Stimulated activated CD4-positive, alpha-beta T cell treated with anti-CD3 and anti-CD28 coated beads, TNF-alpha, amount 100 ng/mL, for 4 hours (primary cell): ENCODE measurements at places on chromosomes 16 and 17.

GRCh38 chr17:81026266-81027036 lies 8.5 kb upstream of the BAIAP2 start:
- DNase-seq, result no peak

DNA sequence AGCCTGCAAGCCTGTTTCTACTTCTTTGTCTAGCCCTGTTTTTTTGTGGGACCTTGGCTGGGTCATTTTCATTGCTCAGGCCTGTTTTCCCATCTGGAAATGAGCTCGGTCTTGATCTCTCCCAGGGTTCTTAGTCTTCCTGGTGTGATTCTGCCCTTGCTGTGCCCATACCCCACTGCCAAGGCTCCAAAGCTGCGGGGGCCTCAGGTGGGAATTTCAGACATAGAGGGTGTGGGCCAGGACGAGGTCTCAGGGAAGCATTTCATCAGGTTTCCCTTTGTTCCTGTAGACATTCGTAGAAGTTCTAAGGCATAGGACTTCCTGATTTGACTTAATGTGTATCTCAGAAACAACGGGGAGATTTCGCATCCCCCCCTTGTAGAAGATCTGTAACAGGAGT lies 5.8 kb downstream of the MPRIP start:
- no peak for DNase-seq

DNA sequence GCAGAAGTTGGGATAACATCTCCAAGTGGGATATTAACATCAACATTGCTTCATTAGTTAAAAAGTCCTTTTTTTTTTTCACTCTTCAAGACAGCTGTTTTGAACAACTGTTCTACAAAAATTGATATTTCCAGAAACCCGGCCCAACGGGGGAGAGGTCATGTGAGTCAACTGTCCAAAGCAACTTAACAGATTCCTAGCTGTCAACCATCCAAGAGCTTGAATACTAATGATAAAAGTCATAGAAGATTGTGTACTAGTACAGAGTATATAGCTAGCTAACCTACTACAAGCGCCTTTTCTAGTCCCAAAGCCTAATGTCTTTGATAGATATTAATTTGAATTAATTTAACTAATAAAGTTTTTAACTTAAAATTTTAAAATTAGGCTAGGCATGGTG lies 172.0 kb downstream of the CYB561 start:
- no peak for DNase-seq

GRCh38 chr16:9534759-9535158 lies 443.3 kb downstream of the HAPSTR1 start:
- no peak for DNase-seq

DNA sequence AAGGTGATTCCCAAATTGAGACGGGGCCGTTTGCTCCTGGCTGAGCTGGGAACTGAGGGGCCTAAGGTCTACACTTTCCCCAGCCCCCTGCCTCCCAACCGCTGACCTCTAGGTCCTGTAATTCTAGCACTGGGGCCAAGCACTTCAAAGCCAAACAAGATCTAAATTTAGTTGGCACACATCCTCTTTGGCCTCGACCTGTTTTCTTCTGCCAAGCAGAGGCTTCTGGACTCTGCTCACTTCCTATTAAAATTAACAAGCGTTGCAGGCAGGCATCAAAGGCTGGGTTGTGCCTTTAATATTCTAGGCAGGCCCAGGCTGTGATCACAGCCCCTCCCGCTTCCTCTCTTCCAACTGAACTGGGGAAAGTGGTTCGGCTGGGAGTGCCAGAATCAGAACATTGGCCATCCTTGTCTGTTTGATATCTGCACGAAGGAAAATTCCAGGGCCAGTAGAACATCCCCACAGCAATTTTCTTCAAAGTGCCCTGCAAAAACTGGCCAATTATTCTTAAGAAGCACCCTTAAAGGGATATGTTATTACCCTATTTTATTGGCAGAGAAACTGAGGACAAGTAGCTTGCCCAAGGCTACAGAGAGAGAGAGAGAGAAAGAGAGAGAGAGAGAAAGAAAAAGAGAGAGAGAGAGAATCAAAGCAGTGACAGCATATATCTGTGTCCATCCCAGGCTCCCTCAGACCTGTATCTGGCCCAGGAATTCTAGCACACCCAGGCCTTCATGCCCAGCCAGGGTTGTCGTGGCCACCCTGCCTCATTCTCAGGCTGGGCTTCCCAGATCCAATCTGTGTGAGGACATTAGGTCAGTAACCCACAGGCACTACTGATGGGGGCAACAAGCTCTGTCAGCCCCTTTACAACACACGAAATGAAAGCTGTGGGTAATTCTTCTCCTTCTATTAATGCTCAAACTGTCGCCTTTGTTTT lies 12.8 kb upstream of the MT4 start:
- no peak for DNase-seq

DNA sequence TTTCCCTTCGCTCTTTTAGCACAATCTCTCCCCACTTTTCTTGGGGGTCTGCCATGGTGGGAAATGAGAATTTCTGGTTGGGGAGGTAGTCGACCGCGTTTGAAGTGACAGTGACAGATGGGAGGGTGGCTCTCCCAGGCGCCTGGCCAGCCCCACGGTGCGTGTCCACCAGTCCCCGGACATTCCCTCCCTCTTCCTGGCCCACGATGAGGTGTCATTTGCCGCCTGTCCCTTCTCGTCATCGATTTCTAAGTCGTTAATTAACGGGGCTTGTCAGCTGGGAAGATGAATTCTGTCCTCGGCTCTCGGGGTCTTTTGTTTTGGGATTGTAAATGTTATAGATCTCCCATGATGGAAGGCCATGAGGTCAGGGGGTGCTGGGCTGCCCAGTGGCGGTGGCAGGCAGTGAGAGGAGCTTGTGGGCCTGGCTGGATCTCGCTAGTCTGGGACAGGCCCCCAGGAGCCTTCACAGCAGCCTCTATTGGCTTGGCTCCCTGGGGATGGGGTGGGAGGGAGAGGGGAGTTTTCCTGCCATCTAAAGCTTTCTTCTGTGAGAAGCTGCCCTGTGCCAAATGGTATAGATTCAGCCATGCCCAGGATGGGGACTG lies 164.2 kb downstream of the MRM1 start:
- no peak for DNase-seq

GRCh38 chr16:85306071-85306792 lies 194.0 kb upstream of the CIBAR2 start:
- DNase-seq, result peak; percentile 64

DNA sequence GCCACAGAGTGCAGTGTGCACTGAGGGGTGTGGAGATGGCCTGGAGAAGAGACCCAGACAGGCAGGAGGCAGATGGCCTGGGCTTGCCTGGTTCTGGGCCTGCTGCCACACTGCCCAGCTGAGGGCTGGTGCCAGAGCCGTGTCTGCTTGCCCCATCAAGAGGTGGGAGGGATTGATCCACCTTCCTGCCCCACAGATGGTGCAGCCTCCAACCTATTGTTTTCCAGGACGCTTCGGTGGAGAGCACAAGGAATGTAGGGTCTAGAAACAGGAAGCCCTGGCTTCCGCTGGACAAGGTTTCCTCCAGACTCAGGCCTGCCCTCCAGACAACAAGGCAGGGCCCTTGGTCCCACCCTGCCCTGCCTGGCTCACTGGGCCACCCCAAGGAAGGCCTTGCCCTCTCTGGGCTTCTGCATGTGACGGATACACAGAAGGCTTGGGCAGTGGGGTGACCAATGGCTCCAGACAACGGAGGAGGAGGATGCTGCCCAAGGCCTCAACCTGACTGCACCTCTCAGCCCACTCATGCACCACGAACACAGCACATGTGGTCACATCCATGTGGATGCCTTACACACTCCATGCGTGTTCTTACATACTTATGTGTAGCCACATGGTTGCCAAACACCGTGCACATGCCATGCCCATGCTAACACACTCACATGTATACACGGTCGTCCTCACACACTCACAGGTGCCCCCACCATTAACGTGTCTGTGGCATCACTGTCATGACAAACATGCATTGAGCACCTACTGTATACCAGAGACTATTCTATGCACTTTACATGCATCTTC lies 6.5 kb upstream of the CDH5 start:
- DNase-seq, result no peak

- no peak for DNase-seq
These were observed 56.9 kb downstream of the TIMM22 start for GRCh38 chr17:1053661-1054360.

DNA sequence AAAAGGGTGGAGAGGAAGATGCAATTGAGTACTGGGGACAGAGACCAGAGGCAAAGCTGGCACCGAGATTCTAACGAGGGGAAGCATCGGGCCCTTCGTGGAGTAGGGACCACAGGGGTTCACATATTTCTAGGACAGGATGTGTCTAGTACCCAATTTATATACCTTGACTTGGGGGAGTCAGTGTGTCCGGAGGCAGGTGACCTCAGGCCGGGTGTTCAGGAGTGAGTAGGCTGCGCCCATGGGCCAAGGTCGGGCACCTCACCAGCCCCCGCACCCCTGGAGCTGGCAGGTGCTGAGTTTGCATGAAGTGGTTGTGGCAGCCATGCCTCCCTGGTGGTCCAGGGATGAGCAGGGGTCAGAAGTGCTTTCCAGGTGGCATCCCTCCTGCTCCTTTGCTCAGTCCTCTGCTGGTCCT lies 8.6 kb upstream of the NXPH3 start:
- no peak for DNase-seq

GRCh38 chr17:47789611-47790561 lies 31.7 kb downstream of the OSBPL7 start:
- DNase-seq, result peak; percentile 47

DNA sequence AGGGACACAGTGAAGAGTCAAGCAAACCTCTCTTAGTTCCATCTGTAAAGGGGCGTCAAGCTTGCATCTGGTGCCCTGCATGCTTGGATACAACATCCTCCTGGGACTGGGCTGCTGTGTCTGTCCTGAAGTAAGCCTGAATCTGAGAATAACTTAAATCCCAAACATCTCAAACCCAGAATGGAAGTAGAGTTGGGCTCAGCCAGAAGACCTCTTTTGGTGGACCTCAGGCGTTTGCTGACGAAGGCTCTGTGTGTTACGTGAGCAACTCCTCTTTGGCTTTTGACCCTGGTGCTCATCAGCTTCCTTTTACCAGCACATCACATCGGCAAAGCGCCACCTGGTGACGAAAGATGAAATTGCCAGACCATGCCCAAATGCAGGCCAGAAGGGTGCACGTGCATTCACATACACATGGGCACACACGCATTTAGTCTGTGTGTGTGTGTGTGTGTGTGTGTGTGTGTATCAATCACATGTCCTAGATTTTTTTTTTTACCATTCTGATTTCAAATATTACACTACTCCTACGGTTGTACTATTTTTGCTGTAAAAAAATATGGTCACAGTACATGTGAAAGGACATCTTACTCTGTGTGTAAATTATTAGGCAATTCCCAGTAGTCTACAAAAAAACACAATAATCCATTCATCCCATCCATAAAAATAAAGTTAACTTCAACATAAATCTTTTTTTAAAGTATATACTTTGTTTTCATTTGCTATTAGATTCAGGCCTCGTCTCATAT lies 41.1 kb upstream of the FOXJ1 start:
- peak; percentile 90 for DNase-seq

DNA sequence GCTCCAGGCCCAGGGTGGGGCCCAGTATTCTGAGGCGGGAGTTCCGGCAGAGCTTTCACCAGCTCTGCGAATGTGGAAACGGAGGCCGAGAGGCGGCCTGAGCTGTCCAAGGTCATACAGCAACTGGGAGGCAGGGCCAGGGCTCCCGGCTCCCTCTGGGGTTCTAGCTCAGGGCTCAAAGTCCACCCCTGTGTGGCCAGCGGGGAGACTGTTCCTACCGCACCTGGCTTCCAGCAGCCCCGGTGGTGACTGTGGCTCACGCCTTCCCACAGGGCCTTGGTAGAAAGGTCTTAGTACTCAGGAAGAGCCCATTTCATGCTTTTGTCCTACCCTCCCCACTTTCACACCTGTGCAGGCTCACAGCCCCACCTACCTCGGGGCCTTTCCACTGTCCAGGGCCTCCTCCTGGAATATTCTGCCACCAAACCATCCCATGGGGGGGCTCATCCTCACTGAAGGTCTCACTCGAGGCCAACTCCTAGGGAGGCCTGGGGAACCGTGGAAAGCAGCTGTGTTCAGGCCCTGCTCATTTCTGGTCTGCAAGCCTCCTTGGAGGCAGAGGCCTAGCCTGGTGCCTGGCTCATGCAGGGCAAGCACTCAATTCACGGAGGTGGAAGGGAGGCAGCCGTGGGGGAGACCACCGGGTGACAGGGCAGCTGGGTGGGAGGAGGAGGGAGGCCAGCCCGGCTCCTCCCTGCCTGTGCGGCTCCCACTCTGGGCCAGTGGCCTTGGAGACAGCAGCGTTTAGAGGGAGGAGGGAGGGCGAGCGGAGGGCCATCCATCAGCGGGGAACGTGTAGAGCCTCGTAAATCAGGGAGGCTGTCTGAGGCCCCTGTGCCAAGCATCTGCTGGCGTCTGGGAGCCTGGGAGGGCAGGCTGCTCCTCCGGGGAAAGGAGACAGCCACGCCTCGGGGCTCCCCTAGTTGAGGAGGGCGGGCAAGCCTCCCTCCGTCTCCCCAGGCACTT lies 12.7 kb upstream of the DOC2B start:
- no peak for DNase-seq
